Adrenal gland (tissue), 19 donors: ENCODE measurements at places on chromosomes 11 and 22.

DNA sequence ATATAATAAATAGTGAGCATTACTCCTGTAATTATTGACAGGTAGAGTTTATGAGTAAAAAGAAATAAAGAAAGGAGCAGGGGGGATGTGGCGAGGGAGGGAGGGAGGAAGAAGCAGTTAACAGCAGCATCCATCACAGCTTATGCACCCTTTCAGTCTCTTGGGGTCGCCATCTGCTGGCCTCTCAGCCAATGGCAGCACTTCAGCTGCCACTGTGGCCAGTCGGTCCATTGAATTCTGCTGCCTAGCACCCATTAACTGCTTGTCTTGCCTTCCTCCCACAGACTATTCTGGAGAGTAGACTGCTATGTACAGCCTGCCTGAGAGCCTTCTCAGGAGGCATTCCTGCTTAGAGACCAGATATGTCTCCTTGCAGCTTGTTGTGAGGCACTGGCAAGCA lies 388.3 kb downstream of the TENM4 start:
- DNase-seq = no peak

DNA sequence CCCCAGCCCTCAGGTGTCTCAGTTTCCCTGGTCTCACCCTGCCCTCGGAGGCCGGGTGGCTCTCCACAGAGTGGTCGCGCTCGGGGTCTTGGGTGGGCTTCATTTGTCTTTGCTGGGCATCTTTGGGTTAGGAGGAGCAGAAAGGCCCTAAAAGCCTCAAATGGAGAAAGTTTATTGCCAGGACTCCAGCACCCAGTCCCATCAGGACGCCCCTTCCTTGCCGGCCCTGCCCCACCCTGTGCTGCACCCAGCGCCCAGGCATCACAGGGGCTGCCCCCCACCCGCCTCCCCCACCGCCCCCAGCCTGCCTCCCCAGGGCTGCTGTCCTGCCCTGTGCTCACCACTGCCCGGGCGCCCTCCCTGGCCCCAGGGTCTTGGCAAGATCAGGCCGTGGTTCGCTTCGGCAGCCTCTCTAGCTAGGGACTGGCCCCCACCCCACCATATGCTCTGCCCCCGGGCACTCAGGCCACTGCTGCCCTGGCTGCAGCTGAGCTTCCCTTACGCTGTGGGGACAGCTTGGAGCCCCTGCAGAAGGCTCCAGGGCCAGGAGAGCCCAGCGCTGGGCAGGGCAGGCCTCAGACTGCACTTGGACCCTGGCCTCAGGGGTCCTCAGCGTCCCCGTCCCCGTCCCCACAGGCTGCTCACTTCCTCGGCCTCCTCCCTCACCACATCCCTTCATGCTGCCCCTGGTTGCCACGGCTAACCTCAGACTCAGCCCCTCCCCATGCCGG lies 31.4 kb downstream of the MOB2 start:
- DNase-seq = no peak

GRCh38 chr11:64848826-64849597 lies 4.6 kb upstream of the CDC42BPG start:
- DNase-seq = no peak

GRCh38 chr11:74925281-74925680 lies 23.6 kb downstream of the XRRA1 start:
- DNase-seq = no peak

GRCh38 chr11:58573451-58574104 lies 2.1 kb downstream of the LPXN start:
- peak; percentile 81 for DNase-seq

- DNase-seq = no peak
Measured at GRCh38 chr22:49295851-49296560, 531.7 kb downstream of the BRD1 start.

- DNase-seq = no peak
Measured at GRCh38 chr11:103953797-103954486, 82.5 kb upstream of the DDI1 start.

- no peak for DNase-seq
Measured at GRCh38 chr11:116948391-116948790, 111.0 kb upstream of the APOA1 start.

DNA sequence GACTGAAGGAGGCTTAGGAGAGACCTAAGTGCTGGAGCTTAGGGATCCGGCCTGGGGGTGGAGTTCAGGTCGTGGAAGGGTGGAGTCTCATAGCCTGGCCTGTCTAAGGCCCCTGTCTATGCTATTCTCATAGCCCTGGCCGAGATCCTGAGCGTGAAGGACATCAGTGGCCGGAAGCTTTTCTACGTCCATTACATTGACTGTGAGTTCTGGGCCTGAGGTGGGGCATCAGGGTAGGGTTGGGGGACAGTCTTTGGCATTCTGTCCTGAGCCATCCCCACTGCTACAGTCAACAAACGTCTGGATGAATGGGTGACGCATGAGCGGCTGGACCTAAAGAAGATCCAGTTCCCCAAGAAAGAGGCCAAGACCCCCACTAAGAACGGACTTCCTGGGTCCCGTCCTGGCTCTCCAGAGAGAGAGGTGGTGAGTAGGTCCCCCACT lies 603 bp downstream of the KAT5 start:
- no peak for DNase-seq

DNA sequence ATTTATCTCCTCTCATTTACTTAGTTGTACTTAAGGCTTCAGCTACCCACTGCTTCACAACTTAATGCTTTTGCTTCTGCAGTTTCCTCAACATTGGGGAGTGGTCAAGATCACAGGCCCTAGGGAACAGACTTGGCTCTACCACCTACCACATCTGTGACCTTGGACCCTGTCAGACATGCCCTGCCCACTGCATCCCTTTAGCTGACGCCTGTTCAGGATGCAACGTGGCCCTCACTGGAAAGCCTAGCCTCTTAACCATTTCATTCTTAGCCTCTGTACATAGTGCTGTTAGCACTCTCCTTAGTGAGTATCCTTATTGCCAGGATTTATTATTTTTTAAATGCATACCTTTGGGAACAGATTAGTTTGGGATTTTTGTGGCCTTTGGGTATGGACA lies 34.4 kb downstream of the TNRC6B start:
- no peak for DNase-seq

DNA sequence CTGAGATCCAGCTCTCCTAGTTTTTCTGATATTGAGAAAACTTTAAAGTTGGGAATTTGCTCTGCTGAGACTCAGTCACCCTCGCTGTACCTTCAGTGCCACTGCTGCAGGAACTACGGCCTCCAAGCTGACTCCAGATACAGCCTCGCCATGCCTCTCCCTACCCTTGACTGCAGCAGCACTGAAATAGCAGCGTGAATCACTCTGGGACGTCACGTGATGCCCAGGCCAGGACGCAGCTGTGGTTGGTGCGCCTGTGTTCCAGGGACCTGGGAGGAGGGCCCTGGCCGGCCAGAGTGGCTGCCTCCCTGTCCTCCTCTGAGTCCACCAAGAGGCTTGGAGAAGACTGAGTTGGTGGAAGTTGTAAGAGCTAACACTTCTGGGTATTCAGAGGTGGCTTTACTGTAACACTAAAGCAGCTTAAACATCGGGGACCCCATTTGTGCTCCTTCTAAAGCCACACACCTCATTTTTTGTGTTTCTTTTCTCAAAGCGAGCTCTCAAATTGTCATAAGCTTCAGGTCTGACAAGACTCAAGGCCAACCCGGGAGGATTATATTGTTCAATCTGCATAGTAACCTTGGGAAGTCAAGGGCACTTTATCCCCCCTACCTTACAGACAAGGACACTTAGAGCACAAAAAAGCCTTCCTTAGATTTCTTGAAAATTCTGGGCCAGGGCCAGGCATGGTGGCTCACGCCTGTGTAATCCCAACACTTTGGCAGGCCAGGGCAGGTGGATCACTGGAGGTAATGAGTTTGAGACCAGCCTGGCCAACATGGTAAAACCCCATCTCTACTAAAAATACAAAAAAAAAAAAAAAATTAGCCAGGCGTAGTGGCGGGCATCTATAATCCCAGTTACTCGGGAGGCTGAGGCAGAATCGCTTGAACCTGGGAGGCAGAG lies 4.2 kb upstream of the STIP1 start:
- peak; percentile 97 for DNase-seq

DNA sequence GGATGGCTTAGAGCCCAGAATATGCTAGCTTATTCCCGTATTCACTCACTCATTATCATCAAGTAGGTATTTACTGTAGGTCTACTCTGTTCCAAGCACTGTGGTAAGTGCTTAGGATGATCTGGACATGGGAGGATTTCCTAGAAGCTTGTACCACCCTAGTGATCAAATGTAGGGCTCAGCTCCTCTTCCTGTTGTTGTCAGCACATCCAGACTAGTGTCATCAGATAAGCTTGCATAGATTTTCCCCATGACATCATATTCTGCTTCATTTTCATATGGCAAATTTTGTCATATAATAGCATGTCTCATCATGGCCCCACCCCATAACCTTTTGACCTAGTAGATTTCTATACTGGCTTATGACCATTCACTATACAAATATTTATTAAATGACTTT lies 19.3 kb upstream of the NUCB2 start:
- DNase-seq = no peak

DNA sequence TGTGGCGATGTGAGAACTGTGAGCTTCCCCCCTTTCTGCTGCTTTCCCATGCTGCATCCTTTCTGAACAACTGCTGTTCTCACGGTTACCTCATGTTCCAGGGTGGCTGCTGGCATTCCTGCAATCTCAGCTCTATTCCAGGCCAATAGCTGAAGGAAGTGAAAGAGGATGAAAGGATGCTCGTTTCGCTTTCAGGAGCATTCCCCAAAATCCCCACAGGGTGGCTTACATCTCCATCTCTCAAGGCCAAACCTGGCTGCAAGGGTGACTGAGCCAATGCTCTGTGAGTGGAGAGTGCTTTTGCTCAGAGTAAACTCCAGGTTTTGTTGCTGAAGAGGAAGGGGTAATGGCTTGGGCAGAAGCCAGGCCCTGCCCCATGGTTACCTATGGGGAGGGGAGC lies 848.2 kb downstream of the BRD1 start:
- DNase-seq = peak; percentile 20

DNA sequence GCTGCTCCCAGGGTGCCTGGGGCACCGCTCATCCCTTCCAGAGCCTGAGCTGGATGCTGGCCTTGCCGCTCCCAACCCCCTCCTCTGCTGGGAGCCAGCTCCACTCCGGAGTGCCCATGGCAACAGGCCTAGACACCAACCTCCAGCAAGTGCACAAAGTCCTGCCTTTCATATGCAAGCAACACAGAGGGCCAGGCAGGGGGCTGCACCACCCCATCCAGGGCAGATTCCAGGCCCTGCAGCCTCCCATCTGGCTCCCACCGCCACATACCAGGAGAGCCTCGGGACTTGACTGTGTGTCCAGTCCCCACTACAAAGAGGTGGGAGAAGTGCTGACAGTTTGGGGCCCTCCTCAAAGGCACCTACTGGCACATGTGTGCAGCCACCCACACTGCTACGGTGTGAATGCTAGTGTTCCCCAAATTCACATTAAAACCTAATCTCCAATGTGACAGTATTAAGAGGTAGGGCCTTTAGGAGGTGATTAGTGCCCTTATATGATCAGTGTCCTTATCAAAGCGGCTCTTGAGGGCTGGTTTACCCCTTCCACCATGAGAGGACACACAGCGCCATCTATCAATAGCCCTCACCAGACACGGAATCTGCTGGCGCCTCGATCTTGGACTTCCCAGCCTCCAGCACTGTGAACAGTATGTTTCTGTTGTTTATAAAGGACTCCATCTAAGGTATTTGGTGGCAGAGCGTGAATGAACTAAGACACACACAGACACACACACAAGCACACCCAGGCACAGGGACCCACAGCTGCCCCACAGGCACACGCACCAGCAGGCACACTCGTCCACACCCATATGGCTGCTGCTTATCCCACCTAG lies 16.2 kb downstream of the ARVCF start:
- DNase-seq = no peak

DNA sequence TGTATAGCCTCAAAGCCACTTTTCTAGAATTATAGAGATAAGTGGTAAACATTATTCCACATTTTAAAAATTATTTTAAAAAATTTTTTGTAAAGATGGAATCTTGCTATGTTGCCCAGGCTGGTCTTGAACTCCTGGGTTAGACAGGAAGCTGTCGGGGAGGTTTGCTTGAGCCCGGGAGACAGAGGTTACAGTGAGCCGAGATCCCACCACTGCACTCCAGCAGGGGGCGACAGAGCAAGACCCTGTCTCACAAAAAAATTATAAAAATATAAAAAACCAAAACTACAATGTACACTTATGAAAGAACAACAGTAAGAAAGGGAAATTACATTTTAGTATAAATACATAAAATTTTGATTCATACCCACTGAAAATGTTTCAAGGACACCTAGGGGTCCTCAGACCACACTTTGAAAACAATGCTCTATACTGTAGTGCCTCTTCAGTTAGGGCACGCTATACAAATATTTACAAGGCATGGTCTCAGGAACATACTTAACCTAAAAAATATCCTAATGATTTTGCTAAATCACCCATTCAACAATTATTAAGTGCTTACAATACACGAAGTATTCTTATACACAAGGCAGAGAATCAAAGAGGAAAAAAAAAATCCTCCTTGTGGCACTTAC lies 111.2 kb downstream of the MRTFA start:
- peak; percentile 60 for DNase-seq

DNA sequence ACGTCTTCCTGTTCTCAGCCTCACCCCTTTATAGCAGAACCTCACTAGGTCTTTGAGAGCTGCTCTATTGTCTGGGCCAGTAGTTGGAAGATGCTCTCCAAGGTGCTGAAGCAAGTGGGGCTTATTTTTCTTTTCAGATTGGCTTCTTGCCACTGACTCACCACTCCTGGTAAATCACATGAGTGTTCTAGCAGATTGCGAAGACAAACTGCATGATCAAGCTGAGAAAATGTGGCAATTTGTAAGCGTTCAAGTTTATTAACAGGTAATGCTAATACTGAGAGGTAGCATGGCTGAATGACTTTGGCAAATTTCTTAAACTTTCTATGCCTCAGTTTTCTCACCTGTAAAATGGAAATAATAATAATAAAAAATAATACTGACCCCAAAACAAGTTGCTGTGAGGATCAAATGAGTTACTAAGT lies 59.2 kb downstream of the CACNG2 start:
- peak; percentile 76 for DNase-seq

DNA sequence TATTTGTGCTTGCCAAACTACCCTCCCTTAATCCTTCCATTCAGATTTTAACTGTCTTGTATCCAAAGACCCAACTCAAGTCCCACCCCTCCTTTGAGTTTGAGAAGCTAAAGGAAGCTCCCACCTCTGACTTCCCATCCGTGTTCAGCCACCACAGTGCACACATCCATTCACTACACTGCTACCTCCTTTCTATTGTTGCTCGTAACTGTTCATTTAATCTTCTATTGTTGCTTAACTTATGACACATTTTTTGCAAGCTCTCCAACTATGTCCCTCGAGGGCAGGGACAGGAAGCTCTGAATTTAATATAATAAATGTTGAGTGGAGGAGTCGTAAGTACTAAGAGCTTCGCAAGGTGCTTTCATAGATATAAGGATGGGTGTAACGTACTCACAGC lies 10.4 kb downstream of the LARGE1 start:
- no peak for DNase-seq

GRCh38 chr11:125904678-125905077 lies 370 bp downstream of the DDX25 start:
- DNase-seq = no peak
